ENCODE measurements at places on chromosomes 7 and 10.

DNA sequence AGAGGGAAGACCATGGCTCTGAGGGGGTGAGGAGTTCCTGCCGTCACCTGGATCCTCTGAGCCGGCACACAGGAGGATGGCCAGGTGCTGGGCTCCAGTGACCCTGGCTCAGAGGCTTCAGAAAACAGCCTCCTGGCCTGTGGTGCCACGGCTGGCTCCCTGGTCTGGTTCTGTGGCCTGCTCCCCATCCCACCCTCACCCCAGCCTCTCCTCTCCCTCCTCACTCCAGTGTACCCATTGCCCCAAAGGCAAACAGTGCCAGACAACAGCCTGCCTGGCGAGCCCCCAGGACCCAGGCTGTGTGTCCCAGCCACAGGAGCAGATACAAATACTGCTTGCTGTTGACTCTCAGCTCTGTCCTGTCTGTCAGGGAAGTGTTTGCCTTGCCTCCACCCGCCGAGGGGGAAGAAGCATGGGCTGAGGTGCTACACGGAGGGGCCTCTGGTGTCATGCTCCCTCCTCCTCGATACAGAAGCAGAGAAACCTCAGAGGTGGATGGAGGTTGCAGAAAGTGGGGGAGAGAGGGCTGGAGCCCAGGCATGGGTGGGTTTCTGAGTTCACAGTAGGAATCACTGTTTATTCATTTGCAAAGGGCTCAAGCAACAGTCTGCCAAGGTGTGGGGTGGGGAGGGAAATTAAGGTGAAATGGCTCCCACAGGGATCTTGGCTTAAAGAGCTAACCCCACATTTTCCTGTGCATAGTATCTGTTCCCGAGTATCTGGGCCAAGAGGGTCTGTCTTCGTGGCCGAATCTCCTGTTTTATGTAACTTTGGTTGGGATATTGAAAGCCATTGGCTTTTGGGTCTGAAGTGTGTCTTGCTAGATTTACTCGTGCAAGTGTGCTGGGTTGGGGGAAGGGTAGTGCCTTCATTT is 5.5 kb downstream of the ADRA2A start:
- no peak for DNase-seq

- DNase-seq, result no peak
Observed at GRCh38 chr10:23263441-23264164, 71.5 kb downstream of the PTF1A start.

- no peak for DNase-seq
Observed at GRCh38 chr7:138581065-138581464, 120.1 kb downstream of the SVOPL start.

GRCh38 chr7:76238326-76238725 is 36.6 kb downstream of the SRRM3 start:
- no peak for DNase-seq

GRCh38 chr7:43242628-43243255 is 130.3 kb downstream of the HECW1 start:
- no peak for DNase-seq

GRCh38 chr10:117544004-117544701 is 1.6 kb downstream of the EMX2 start:
- peak; percentile 50 for DNase-seq

DNA sequence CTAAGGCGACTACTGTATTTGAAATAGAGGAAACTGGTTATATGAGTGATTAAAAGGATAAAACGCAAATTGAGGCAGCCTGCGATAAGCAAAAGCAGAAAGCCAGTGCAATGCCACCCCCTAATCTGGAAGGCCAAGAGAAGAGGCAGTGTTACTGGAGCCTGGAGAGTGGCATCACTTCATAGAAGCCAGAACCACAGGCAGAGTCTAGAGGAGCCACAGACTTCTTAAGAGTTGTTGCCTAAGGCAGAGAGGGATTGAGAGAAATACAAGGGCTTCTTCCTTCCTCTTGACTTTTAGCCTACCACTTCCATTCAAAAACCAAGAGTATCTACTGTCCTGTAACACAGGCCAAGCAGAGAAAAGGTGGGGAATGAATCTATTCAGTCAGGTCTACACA is 94.9 kb upstream of the SKAP2 start:
- DNase-seq, result no peak

DNA sequence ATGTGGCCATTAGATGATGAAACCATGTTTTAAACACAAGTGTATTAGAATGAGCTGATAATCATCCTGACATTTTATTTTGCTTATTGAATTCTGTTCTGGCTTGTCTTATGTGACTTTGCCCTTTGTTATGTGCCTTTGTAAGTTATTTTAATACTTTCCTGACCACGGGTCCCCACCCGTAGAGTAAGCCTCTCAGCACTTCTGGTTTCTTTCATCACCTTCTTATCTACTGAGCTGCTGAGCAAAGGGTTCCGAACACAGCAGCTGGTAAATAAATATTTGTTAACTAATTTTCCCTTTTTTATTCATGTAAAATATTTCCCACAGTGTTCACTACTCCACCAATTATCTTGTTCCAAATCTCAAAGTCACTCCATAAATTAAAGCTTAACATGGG is 1115.3 kb downstream of the SORCS3 start:
- no peak for DNase-seq

DNA sequence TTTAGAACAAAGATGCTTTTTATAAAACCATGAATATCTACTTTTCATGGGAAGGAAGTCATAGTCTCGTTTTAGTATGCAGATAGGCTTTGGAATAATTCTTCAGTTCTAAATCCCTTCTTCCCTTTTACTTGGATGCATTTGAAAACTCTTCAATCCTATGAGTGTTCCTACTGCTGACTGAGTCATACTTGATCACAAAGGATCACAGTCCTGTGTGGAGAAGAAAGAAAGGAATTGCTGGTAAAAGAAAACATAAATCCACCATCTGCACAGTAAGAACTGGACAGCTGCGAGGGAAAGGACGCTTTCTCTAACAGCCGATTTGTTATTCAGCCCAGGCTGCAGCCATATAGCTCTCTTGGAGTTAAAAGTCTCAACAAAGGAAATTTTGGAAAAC is 209.9 kb downstream of the SEMA3E start:
- peak; percentile 51 for DNase-seq

- peak; percentile 4 for DNase-seq
Observed at GRCh38 chr10:108901781-108902618, 1021.3 kb downstream of the XPNPEP1 start.

DNA sequence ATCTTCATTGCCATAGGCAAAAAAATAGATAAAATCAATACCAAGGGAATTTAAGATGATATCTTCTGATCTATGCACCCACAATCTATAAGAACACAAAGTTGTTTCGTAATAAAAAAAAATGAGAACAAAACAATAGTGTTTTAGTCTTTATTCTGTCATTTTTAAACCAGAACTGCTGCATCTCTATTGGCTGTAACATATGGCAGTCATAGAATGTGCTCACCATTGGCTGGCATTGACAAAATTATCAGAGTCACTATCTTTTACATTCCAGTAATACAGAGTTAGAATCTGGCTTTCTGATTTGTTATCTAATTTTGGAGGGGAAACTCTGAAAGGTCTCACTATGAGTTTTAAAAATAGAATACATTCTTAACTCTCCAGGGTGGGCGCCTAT is 138.6 kb upstream of the CCDC6 start:
- no peak for DNase-seq

DNA sequence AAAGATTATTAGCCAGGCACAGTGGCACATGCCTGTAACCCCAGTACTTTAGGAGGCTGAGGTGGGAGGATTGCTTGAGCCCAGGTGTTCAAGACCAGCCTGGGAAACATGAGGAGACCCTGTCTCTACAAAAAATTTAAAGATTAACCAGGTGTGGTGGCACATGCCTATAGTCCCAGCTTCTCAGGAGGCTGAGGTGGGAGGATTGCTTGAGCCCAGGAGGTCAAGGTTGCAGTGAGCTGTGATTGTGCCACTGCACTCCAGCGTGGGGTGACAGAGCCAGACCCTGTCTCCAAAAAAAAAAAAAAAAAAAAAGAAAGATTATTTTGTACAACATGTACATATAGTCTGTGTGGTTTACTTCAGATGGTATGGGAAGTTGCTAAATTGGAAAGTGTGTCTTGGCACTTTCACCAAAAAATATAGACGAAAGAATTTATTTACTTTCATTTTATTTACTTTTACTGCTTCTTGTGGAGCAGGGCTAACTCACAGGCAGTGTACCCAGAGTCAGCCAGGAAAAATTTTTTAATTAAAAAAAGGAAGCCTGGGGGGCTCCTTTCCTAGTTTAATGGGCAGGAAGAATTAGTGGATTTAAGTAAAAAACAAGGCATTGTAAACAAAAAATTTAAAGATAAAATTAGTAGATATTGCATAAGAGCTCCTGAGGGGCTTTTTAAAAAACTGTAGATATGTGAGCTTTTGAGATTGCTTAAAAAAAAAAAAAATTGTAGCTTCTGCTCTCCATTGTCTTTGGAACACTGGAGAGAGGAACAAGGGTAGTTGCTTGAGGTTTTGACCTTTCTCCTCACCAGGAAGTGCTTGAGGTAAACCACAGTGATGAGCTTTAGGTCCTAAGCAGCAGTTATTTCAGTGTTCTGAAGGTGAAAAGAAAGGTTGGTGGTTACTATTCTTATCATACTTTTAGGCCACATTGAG is 44.6 kb upstream of the VDAC2 start:
- DNase-seq, result no peak

All from SJCRH30 (cell line).